Posterior vena cava (tissue), 2 donors: ENCODE measurements at places on chromosomes 12 and 14.

GRCh38 chr14:88049936-88050335 lies 45.0 kb downstream of the GPR65 start:
- no peak for DNase-seq

DNA sequence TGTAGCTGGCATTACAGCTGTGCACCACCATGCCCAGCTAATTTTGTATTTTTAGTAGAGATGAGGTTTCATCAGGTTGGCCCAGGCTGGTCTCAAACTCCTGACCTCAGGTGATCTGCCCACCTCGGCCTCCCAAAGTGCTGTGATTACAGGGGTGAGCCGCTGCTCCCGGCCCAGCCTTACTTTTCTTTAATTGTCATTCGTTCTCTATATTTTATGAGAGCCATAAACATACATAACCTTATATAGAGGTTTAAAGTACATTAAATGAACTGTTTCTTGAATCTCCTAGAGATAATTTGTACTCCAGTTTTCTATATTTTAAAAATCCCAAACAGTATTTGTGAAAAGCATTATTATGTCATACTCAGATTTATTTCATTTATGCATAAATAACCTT lies 98.6 kb downstream of the SYNE2 start:
- no peak for DNase-seq

GRCh38 chr14:76701981-76702380 lies 59.3 kb upstream of the VASH1 start:
- peak; percentile 94 for DNase-seq

DNA sequence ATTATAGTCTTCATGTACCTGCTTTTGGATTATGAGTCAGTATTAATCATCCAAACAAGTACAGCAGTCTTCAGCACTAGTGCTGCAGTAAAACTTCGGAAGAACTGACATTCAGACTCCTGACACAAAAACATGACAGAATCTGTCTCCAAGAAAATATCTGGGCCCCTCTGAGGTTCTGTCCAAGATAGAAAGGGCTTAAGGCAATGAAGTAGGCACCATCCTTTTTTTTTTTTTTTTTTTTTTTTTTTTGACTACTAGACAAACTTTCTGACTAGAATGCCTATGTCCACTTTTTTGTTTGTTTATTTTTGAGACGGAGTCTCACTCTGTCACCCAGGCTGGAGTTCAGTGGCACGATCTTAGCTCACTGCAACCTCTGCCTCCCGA lies 112.5 kb downstream of the MED13L start:
- no peak for DNase-seq

- DNase-seq, result no peak
Observed at GRCh38 chr14:76984787-76985375, 43.6 kb downstream of the IRF2BPL start.

DNA sequence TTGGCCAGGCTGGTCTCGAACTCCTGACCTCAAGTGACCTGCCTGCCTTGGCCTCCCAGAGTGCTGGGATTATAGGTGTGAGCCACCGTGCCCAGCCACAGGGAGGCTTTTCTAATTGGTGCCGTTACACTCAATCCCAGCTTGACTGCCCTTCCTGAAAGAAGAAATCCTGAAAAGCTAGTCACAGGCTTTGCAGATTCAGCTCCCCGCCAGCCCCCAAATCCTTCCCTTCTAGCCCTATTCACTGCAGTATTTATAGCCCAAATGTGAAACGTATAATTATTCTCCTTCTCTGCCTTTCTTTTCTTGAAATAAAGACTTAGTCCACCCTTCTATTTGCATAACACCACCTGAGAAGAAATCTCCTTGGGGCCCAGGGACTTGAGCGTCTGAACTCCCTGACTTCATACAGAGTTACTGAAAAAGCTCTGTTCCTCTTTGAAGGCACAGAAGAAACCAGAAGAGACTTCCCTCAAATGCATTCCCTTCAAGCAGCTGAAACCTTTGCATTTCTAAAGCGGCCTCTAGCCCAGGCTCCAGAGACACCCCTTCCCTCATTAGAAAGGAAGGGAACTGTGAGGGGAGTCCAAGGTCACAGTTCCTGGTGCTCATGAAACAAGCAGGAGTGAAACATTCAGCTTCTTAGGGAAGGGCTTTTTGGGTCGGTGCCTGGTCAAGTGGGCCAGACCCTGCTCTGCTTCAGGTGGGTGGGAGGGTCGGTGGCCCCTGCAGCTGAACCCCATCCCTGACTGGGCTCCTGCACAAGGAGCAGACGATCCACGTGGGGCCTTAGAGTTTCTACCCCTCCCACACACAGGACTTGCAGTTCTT lies 42.3 kb upstream of the BATF start:
- no peak for DNase-seq

- DNase-seq, result no peak
Observed at GRCh38 chr14:67938071-67938470, 118.5 kb downstream of the RAD51B start.

DNA sequence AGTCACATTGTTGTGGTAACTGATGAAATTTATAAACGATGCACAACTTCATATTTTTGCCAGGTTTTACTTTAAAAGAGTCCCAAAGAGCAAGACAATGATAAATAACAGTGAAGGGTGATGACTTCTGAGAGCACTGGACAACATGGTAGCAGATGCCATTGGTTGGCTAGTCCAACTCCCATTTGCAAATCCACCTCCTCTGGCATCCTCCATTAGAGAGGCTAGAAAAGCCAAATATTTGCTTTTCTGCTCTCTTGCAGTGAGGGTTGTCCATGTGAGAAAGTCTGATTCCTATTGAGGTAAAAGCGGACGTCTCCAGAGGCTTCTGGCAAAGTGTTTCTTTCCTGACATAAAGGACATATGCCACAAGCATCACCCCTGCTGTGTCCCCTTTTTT lies 89.6 kb upstream of the BMP4 start:
- DNase-seq, result no peak
